ENCODE measurements at places on chromosomes 7 and 10. TPM values are rescaled to one million over a fixed set of nuclear protein-coding genes. Genes with fewer than 3 reads are reported as not detected.
A peak's percentile ranks its signal among the peaks of the same experiment; 100 is the strongest.

GRCh38 chr7:93935102-93935501 lies 13.6 kb downstream of the GNG11 start:
- no peak overlapping the region for H3K27ac ChIP-seq
- peaks cover 6% of the 10 kb centered on the region for H3K27me3 ChIP-seq
- DNase-seq = no peak
- H3K4me1 ChIP-seq = no peaks in the 10 kb centered on the region
- no peaks in the 10 kb centered on the region for H3K36me3 ChIP-seq

The NOS3 gene
- total RNA-seq = 15.7 TPM

DNA sequence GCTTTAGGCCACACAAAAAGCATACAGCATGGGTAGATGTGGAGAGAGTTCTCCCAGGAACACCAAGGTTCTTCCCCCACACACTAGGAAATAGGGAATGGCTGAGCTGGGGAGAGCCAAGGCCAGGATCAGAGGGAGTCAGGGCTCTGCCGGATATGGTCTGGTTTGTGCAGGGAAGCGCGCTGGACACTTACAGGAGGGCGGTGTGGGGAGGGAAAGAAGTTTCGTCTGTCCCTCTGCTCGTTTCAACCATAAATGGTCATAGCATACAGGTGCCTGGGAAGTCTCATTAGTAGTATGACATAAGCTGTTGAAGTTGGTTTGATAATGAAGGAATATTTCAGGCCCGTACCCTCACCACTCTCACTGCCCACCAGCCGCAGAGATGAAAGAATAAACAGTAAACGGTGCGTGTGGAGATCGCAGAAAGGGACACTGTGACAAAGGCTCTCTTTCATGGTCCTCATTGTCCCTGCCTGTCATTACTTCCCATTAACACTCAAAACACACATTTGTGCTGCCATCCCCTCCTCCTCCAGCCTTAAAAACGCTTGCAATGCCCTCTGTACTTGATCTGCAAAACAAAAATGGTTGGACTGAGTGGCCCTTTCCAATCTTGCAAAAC lies 207.2 kb downstream of the CELF2 start:
- peak overlapping the region; percentile 92 for H3K27ac ChIP-seq
- H3K4me3 ChIP-seq = peak overlapping the region; percentile 7
- H3K27me3 ChIP-seq = no peaks in the 10 kb centered on the region
- H3K36me3 ChIP-seq = peaks cover 66% of the 10 kb centered on the region
- H3K4me1 ChIP-seq = peaks cover 72% of the 10 kb centered on the region
- DNase-seq = no peak

DNA sequence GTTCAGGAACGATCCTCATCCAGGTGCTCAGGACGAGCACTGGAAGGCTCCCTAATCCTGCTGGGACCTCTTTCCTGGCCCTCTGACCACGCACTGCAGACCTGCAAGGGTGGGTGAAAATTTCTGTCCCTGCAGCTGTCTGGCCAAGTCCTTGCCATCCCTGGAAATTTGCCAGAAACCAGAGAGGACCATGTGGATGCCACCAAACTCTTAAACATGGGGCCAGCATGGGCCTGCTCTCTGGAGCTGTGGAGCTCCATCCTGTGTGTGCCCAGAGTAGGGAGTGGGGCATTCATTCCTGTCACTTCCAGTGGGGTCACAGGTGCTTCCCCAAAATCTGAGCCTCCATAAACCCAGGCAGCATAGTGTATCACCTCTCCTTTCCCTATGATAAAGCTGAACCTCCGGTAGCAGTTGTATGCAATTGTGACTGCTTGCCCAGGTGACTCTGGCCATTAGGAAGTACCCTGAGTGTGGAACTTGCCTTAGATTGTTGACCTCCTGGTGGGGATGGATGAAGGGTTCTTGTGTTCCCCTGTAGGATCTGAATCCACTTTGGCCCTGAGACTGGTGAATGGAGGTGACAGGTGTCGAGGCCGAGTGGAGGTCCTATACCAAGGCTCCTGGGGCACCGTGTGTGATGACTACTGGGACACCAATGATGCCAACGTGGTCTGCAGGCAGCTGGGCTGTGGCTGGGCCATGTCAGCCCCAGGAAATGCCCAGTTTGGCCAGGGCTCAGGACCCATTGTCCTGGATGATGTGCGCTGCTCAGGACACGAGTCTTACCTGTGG lies 57.1 kb downstream of the DMBT1 start:
- H3K27ac ChIP-seq = no peak overlapping the region
- no peaks in the 10 kb centered on the region for H3K27me3 ChIP-seq
- no peak for DNase-seq
- H3K36me3 ChIP-seq = no peaks in the 10 kb centered on the region
- no peak overlapping the region for H3K4me3 ChIP-seq

The PRR15 gene
- not detected for total RNA-seq

DNA sequence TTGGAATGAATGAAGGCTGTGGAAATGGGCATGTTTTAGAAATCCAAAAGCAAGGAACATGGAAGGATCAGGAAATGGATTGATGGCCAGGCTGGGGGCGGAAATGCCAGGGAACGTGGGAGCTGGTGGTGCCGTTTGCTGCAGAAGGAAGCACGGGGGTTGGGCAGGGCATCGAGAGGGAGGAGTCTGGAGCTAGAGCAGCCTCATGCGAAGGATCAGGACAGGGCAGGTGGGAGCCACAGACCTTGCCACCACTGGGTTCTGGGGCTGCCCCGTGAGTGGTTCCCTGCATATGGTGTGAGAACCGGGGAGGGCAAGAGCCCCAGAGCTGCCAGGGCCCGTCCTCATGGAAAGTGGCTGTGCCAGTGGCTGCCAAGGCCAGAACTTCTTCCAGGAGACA lies 193.8 kb upstream of the ZNF32 start:
- DNase-seq = no peak
- H3K4me1 ChIP-seq = peaks cover 8% of the 10 kb centered on the region
- no peak overlapping the region for H3K4me3 ChIP-seq
- no peak overlapping the region for H3K27ac ChIP-seq
- H3K36me3 ChIP-seq = no peaks in the 10 kb centered on the region

DNA sequence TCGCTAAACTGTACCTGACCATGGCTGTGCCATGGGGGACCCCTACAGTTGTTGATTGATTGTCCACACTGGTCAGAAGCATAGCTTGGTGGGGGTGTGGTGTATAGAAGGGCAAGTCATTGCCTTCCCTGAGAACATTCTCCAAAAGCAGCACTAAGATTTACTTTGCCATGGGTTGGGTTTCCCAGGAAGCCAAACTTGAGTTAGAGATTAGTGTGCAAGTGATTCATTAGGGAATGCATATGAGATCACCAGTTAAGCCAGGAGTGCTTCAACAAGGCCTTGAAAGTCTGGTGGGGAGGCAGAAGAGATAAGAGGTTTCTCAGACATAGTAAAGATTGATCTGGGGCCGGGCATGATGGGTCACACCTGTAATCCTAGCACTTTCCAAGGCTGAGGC lies 21.4 kb upstream of the TPST1 start:
- H3K27me3 ChIP-seq = no peaks in the 10 kb centered on the region
- no peaks in the 10 kb centered on the region for H3K36me3 ChIP-seq
- no peak overlapping the region for H3K4me3 ChIP-seq
- H3K27ac ChIP-seq = no peak overlapping the region
- no peak for DNase-seq

DNA sequence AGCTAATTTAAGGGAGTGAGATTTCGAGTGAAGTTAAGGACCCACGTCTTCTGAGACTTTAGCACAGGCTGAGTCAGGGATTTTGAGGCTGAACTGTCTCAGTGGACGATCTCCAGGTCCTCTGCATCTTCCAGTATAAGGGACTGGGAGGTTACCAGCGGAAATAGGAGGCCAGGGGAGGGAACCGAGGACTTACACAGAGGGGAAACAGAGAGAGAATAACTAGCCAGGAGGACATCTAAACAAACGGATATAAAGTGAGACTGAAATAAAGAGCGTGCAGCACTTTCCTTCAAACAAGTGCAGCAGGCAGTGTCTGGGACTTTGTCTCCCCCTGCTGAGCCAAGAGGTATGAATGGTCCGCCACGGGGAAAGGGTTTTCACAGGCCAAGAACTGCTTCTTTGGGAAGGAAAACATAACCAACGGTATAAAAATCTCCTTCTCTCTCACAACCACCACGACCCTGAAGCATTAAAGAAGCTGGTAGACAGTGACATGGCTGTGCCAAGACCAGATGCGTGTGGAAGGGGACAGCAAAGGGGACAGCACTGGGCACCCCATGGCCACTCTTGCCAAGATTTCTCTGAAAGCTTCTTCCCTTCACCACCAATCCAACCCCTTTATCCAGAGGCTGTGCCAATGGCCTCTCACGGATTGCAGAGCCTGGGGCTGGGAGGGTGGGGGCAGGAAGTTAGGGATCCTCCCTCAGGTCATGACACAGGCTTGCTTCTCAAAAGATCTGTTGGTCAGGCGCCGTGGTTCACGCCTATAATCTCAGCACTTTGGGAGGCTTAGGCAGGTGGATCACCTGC lies 72.0 kb downstream of the SLC37A3 start:
- no peak overlapping the region for H3K4me3 ChIP-seq
- no peak overlapping the region for H3K27ac ChIP-seq
- peaks cover 10% of the 10 kb centered on the region for H3K36me3 ChIP-seq
- H3K27me3 ChIP-seq = no peaks in the 10 kb centered on the region
- DNase-seq = peak; percentile 87

The INMT gene
- not detected for total RNA-seq

GRCh38 chr7:100185726-100186125 lies 8.0 kb downstream of the STAG3 start:
- no peak overlapping the region for H3K27ac ChIP-seq
- no peak for DNase-seq
- peaks cover 26% of the 10 kb centered on the region for H3K4me1 ChIP-seq
- no peak overlapping the region for H3K4me3 ChIP-seq
- H3K36me3 ChIP-seq = peaks cover 10% of the 10 kb centered on the region

The CALHM3 gene
- total RNA-seq = not detected

Data from activated CD4-positive, alpha-beta T cell treated with anti-CD3 and anti-CD28 coated beads, Interleukin-2, amount 10 ng/mL, durations not matched to agents 24 days and 14 days (primary cell).